NB4 (cell line): ENCODE measurements at places on chromosomes 11 and 22.

- DNase-seq = no peak
Observed at GRCh38 chr11:127269911-127270310, 269.3 kb upstream of the KIRREL3 start.

- no peak for DNase-seq
Observed at GRCh38 chr11:25787416-25787815, 544.5 kb upstream of the ANO3 start.

- DNase-seq = no peak
Observed at GRCh38 chr11:8317159-8317558, 53.5 kb upstream of the LMO1 start.

DNA sequence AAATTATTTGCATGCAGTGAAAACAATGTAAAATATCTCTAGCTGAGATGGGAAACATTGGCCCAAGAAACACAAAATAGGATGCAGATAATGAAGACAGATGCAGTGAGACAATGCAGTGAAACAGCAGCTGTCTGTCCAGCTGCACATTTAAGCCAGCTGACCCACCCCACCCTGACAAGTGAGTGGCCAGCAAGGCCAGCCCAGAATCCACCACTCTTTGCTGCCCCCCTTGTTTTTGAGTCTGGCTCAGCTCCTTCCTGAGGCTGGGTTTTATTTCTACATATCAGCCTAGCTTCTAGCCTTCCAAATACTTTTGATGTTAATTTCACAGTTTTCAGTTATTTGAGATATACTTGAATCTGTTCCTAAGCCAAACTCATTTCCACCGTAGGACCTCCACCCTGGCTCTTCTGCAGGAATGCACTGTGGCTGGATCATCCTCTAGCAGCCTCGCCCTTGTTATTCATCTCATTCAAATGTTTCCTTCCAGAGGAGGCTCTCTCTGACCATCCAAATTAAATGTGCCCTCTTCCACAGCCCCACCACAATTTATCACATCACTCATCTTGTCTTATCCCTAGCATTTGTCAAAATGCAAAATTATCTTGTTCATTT is 154.1 kb upstream of the POU2AF2 start:
- no peak for DNase-seq

- DNase-seq = no peak
Observed at GRCh38 chr11:35436581-35437250, 17.4 kb upstream of the SLC1A2 start.

GRCh38 chr22:46327691-46328465 is 7.6 kb upstream of the TRMU start:
- no peak for DNase-seq

DNA sequence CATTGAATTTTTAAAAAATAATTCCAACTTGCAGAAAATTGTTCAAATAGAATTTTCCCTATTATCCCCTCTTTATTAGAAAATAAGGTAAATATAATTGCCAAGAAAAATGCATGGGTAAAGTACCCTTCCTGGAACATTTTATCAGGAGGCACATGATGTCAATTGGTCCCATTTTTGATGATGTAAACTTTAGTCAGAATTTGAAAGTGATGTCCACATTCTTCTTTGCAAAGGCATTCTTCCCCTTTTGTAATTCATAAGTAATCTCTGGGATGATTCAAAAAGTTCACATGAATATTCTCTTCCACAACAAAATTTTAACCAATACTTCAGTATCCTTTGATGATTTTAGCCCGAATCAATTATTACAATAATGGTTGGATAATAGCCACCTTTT is 86.9 kb upstream of the ANO3 start:
- DNase-seq = no peak

- DNase-seq = no peak
Observed at GRCh38 chr22:28544431-28544868, 135.2 kb downstream of the TTC28 start.

- peak; percentile 95 for DNase-seq
Observed at GRCh38 chr22:28800308-28801041, at the start of gene XBP1. Gene XBP1 (minus strand): TSS chr22:28800569.

- DNase-seq = no peak
Observed at GRCh38 chr11:1864231-1864630, 11.3 kb downstream of the LSP1 start.

DNA sequence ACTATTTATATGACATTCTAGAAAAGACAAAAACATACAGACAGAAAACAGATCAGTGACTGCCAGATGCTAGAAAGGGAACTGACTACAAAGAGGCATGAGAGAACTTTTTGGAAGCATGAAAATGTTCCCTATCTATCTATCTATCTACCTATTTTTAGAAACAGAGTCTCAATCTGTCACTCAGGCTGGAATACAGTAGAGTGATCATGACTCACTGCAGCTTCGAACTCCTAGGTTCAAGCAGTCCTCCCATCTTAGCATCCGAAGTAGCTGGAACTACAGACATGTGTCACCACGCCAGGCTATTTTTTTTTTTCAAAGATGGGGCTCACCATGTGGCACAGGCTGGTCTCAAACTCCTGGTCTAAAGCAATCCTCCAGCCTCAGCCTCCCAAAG is 6.9 kb downstream of the SBF2 start:
- no peak for DNase-seq

DNA sequence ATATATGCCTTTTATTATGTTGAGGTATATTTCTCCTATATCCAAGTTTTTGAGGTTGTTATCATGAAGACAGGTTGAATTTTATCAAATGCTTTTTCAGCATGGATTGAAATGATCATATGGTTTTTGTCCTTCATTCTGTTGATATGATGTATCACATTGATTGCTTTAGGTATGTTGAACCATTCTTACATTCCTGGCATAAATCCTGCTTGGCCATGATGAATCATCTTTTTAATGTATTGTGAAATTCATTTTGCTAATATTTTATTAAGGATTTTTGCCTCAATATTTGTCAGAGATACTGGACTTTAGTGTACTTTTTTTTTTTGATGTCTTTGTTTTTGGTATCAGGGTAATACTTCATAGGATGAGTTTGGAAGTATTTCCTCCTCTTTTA is 283.8 kb upstream of the C11orf87 start:
- no peak for DNase-seq

- DNase-seq = no peak
Observed at GRCh38 chr11:125939081-125939521, 6.7 kb upstream of the VSIG10L2 start.

DNA sequence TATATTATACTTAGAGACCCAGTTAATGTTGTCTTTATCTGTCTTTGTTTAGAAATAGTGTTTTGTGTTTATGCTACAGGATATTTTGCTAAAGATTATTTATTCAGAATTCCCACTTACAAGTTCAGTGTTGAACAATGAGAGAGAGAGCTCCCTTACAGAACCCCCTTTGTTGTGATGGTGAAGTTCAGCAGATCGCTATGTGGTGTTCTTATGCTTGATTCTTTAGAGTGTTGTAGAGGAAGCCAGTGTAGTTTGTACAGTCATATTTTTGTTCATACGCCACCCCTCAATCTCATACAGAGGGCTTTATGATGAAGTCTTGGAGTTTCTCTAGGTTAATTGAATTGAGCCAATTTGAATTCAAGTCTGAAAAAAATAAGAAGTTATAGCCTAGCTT is 150.2 kb downstream of the TMEM135 start:
- no peak for DNase-seq

GRCh38 chr11:134228625-134229024 is 4.2 kb downstream of the VPS26B start:
- no peak for DNase-seq
